ENCODE measurements at places on chromosomes 12 and 14.

GRCh38 chr12:4243091-4243490, 30.5 kb upstream of the CCND2 start:
- DNase-seq: peak; percentile 22

DNA sequence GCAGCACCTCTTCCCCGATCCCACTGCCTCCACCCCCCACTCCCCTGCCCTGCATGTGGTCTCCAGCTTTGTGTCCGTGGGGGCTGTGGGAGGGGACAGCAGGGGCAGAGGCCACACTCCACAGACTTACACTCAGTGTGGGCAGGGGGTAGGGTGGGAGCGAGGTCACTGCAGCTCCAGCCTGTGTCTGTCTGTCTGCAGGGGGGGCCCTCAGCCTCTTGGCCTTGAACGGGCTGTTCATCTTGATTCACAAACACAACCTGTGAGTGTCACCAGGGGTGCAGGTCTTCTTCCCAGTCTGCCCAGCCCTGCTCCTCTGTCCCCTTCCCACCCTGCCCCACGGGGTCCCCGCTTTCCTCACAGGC, 6.5 kb downstream of the NOC4L start:
- DNase-seq: no peak

DNA sequence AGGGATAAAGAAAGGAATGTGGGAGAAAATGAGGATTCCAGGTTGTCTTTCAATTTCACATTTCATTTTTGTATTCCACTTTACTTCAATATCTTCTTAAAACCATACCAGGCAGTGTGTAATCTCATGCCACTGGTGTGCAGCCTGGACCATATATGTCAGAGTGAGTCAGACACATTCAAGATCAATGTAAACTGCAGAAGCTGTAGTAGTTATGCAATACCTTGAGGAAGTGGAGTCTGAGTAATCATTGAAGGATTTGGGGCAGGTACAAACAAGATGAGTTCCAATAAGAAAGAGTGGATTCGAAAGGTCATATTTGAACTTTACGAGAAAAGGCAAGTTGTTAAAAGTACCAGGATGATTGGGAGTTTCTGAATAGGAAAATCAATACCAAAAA, 14.1 kb downstream of the PLCZ1 start:
- DNase-seq: no peak

- DNase-seq: no peak
These were observed 90.2 kb upstream of the RESF1 start for GRCh38 chr12:31868965-31869364.
